Liver (tissue), 10 donors: ENCODE measurements at places on chromosomes 1 and 21. TPM values are rescaled to one million over a fixed set of nuclear protein-coding genes. Genes with fewer than 3 reads are reported as not detected.

GRCh38 chr1:115560027-115560426, 81.7 kb upstream of the VANGL1 start:
- no peak for DNase-seq
- no peak overlapping the region for H3K4me3 ChIP-seq
- H3K27me3 ChIP-seq: peaks cover 9% of the 10 kb centered on the region
- H3K4me1 ChIP-seq: no peaks in the 10 kb centered on the region

GRCh38 chr1:53541761-53542550, 82.8 kb downstream of the DMRTB1 start:
- DNase-seq: no peak
- no peaks in the 10 kb centered on the region for H3K36me3 ChIP-seq
- no peaks in the 10 kb centered on the region for H3K4me1 ChIP-seq
- H3K27ac ChIP-seq: no peak overlapping the region
- no peak overlapping the region for H3K4me3 ChIP-seq
- H3K27me3 ChIP-seq: no peaks in the 10 kb centered on the region

Gene GFI1
- polyA plus RNA-seq: 0.22 TPM

DNA sequence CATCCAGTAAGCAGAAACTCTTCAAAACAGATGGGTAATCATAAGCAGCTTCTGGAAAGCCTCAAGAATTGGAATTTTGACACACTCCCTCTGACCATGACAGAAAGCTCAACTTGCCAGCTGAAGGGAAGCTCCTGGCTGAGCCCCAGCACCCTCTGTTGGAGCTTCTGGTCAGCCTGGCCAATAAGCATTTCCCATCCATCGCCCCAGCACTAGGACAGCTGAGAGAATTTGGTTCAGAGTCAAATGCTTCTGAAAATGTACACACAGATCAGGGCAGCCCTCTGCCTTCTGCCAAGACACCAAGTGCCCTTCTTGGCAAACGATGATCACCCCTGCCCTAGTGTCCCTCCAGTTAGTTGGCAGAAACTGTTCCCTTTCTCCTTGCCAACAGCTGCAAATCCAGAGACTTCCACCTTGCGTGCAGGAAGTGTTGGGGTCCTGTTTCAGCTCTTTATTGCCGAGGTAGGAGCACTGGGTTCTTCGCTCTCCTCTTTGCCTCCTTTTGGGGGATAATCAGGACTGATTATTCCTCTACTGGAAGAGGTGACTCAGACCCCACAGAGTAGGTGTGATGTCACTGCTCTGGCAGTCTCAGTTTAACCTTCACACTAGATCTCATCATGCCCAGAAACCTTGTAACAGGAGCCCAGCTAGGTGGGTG, 11.9 kb downstream of the PIGV start:
- peak overlapping the region; percentile 89 for H3K27ac ChIP-seq
- peak overlapping the region; percentile 11 for H3K4me3 ChIP-seq
- DNase-seq: no peak
- no peaks in the 10 kb centered on the region for H3K27me3 ChIP-seq

- H3K27ac ChIP-seq: no peak overlapping the region
- H3K4me3 ChIP-seq: no peak overlapping the region
- H3K4me1 ChIP-seq: no peaks in the 10 kb centered on the region
- H3K36me3 ChIP-seq: no peaks in the 10 kb centered on the region
- DNase-seq: no peak
- H3K27me3 ChIP-seq: no peaks in the 10 kb centered on the region
These were observed 48.9 kb downstream of the SPATA46 start for GRCh38 chr1:162327788-162328165.

Gene FCRL6
- polyA plus RNA-seq: 1.0 TPM

- peak overlapping the region; percentile 95 for H3K27ac ChIP-seq
- no peaks in the 10 kb centered on the region for H3K36me3 ChIP-seq
- H3K4me3 ChIP-seq: no peak overlapping the region
- peaks cover 12% of the 10 kb centered on the region for H3K4me1 ChIP-seq
- DNase-seq: no peak
These were observed 48.8 kb upstream of the RAB4A start for GRCh38 chr1:229222081-229222480.

DNA sequence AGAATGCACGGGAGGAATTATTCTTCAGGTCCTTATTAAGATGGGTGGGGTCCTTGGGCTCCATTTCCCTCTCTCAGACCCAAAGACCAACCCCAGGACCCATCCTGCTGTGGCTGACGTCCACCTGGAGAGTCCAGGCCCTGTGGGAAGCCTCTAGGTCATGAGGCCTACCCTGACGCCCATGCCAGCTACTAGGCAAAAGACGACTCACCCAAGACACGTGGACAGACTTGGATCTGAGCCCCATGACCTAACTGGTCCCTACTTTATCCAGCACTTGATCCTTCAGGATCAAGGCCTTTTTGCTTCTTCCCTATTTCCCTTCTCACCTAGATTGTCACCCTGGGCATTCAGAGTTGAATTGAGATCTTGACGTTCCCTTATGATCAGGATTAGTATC, 56.0 kb upstream of the CASZ1 start:
- H3K4me3 ChIP-seq: no peak overlapping the region
- H3K27me3 ChIP-seq: no peaks in the 10 kb centered on the region
- no peaks in the 10 kb centered on the region for H3K4me1 ChIP-seq
- DNase-seq: no peak
- H3K36me3 ChIP-seq: no peaks in the 10 kb centered on the region

- no peaks in the 10 kb centered on the region for H3K27me3 ChIP-seq
- H3K4me1 ChIP-seq: no peaks in the 10 kb centered on the region
These were observed 63.1 kb downstream of the TMPRSS15 start for GRCh38 chr21:18340387-18340942.

DNA sequence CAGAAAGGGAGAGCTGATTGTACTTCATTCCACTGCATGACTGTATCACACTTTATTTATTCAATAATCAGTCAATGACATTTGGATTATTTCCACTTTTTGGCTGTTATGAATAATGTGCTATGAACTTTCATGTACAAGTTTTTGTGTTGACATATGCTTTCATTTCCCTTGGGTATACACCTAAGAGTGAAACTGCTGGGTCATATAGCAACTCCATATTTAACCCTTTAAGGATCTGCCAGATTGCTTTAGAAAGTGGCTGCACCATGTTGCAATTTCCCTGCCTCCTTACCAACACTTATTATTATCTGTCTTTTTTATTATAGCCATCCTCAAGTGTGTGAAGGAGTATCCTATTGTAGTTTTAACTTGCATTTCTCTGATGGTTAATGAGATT, 108.8 kb upstream of the KCNK1 start:
- no peak overlapping the region for H3K27ac ChIP-seq
- H3K36me3 ChIP-seq: no peaks in the 10 kb centered on the region
- H3K4me3 ChIP-seq: no peak overlapping the region
- H3K27me3 ChIP-seq: no peaks in the 10 kb centered on the region

DNA sequence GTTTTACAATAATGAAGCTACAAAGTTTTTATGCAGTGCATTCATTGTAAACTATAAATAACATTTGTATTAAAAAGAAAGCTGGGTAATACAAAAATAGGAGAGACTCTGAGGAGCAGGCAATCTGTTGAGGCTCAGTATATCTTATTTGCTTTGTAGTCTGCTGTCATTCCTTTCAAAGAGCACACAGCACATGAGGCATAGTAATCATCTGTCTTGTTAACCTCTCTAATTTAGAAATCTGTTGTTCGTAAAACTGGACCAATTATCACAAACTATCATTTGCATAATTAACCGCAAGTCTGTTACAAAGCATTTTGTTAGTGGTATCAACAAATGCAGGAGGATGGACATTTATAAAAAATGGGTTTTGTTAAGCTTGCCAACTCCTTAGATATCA, 51.0 kb downstream of the SELENOF start:
- H3K27me3 ChIP-seq: no peaks in the 10 kb centered on the region
- H3K4me1 ChIP-seq: peaks cover 18% of the 10 kb centered on the region
- no peak overlapping the region for H3K27ac ChIP-seq
- no peak for DNase-seq

Gene CNIH3
- 0.39 TPM for polyA plus RNA-seq

DNA sequence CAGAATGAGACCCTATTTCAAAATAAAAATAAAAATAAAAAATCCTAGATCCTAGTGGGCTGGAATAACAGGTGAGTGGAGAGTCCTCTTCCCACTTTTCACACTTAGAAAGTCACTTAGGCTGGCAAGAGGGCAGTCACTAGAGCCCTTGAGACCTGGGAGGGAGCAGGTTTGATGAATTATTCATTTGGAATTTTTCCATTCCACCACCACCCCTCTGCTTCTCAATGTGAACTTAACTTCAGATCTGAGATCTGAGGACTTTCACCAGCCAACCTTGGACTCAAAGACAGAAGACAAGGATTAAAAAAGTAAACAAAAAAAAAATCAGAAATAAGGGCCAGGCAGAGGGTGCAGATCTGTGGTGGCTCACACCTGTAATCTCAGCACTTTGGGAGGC, 16.5 kb downstream of the AKR7A3 start:
- DNase-seq: no peak
- peak overlapping the region; percentile 94 for H3K27ac ChIP-seq
- H3K36me3 ChIP-seq: peaks cover 8% of the 10 kb centered on the region
- H3K4me1 ChIP-seq: peaks cover 7% of the 10 kb centered on the region
- H3K27me3 ChIP-seq: no peaks in the 10 kb centered on the region
- H3K4me3 ChIP-seq: peak overlapping the region; percentile 79
